ENCODE measurements at places on chromosomes 13 and 19.

DNA sequence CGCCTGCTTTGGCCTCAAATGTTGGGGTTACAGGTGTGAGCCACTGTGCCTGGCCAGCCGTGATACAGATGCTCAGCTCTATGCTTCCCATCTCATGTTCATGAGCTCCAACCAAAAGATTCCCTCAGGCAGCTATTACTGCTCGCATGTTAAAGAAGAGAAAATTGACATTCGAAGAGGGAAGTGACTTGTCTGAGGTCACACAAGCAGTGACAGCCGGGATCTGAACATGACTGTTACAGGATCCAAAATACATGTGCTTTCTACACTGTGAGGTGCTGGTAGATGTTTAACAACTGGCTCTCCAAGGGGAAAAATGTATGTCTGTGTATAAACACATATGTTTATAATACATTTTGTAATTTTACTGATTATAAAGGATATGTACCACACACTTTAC lies 11.3 kb downstream of the FPR1 start:
- DNase-seq = no peak

GRCh38 chr13:22082030-22082429 lies 411.2 kb downstream of the FGF9 start:
- DNase-seq = no peak

DNA sequence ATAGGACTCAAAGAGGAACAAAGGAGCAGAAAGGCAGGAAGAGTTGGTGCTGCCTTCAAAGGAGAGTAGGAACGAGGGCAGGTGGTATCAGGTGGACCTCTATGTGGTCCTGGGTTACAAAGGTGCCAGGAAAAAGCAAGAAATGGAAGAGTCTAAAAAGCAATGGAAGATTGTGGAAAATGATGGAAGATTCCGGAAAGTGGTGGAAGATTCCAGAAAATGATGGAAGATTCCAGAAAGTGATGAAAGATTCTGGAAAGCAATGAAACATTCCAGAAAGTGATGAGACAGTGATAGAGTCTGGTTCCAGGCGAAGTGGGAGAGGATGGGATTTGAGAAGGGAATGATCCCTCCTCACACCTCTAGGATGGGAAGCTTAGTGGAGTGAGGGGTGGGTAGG lies 55.3 kb downstream of the ZNF557 start:
- DNase-seq = no peak

GRCh38 chr13:23506807-23507291 lies 63.4 kb upstream of the TNFRSF19 start:
- DNase-seq = no peak

GRCh38 chr19:8446061-8446709 lies 1.4 kb downstream of the HNRNPM start:
- no peak for DNase-seq

GRCh38 chr19:1843646-1844394 lies 4.5 kb downstream of the REXO1 start:
- DNase-seq = no peak

GRCh38 chr13:112001571-112001970 lies 65.4 kb upstream of the SOX1 start:
- DNase-seq = no peak

DNA sequence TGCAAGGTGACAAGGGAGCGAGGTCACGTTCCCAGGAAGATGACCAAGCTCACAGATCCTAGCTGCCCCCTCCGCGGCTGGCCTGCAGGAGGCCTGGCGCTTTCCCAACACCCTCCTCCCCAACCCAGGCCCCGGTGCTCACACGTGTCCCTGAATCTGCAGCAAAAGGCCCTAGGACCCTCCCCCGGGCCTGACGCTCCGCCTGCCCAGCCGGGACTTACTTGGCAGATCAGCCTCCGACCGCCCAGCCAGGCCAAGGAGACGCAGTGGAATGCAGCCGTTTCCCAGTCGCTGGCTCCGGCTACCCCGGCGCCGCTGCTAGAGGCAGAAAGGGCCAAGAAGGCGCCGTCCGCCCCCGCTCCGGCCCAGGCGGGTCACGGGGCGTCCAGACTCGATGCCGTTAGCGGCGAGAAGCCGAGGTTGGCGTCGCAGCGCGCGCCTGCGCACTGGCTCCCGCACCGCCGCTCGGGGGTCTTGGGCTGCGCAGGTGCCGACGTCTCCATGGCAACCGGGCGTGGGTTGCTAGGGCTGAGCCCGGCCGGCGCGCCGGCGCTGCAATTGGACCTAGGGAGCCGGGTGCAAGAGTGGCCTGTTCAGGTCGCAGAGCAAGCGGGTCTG lies at the start of gene PNMA8A:
TSS of gene PNMA8A (minus strand) at position 448 of the 618 bp plus-strand sequence. CDS start 528 bp downstream, outside the sequence.
- DNase-seq = no peak

- DNase-seq = peak; percentile 21
These were observed 485 bp upstream of the ZNF845 start for GRCh38 chr19:53333066-53333462.

Measured in CD4-positive, alpha-beta T cell treated with Interleukin-12 subunit alpha and Interleukin-12 subunit beta, for 1 hour (primary cell).